Hindlimb muscle (tissue), 1 donor: ENCODE measurements at places on chromosomes 12 and 14. TPM values are rescaled to one million over a fixed set of nuclear protein-coding genes. Genes with fewer than 3 reads are reported as not detected.

DNA sequence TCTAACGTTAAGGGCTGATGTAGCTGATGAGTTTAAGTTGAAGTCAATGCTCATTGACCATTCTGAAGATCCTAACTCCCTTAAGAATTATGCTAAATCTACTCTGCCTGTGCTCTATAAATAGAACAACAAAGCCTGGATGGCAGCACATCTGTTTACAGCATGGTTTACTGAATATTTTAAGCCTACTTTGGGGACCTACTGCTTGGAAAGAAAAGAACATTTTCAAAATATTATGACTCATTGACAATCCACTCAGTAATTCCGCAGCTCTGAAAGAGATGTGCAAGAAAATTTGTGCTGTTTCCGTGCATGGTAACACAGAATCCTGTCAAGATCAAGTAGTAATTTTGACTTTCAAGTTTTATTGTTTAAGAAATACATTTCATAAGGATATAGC lies 35.0 kb upstream of the NAV3 start:
- no peak for DNase-seq

GRCh38 chr14:21231020-21231652 lies 38.1 kb downstream of the HNRNPC start:
- DNase-seq: no peak

- DNase-seq: no peak
Measured at GRCh38 chr12:34347367-34347766, 325.1 kb downstream of the ALG10 start.

- peak; percentile 46 for DNase-seq
Measured at GRCh38 chr14:23056145-23056955, 970 bp downstream of the CDH24 start.

GRCh38 chr12:96500693-96501092 lies 11.3 kb downstream of the CFAP54 start:
- no peak for DNase-seq

GRCh38 chr14:55867719-55868118 lies 250.5 kb upstream of the PELI2 start:
- DNase-seq: no peak

- DNase-seq: peak; percentile 33
Measured at GRCh38 chr12:46825591-46826414, at the start of gene SLC38A4. Gene SLC38A4 (minus strand): TSS chr12:46825997. CDS start chr12:46793071, 32,926 bp downstream.

- no peak for DNase-seq
Measured at GRCh38 chr12:38875586-38876228, 29.7 kb downstream of the CPNE8 start.

DNA sequence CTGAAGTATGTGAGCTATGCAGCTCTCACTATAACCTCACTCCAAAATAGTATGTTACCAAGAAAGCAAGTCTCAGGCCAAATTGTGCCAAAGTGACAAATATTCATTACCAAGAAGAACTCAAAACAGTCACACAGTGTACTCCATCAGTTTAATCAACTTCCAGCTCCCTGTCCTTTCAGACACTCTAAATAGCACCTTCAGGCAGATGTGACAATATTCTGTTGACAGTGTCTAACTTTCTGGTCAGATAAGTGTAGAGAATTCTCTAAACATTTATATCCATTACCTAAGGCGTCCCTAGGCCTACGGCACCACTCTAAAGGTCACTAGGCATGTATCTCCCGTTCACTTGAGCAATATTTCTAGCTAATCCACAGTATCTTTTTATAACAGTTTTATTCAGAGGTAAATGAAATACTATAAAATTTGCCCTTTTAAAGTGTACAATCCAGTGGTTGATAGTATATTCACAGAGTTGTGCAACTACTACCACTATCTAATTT lies 21.7 kb downstream of the CPNE8 start:
- DNase-seq: no peak

The KLRC1 gene
- 0.30 TPM for polyA plus RNA-seq

The CIROP gene
- not detected for polyA plus RNA-seq

The SERPINA1 gene
- polyA plus RNA-seq: 0.61 TPM
